ENCODE measurements at places on chromosomes 7 and 10.

GRCh38 chr7:5709347-5709950 lies 72.0 kb downstream of the RNF216 start:
- H3K4me1 ChIP-seq, result no peaks in the 10 kb centered on the region
- H3K27ac ChIP-seq, result no peak overlapping the region
- H3K36me3 ChIP-seq, result peaks cover 6% of the 10 kb centered on the region
- H3K4me3 ChIP-seq, result no peak overlapping the region
- DNase-seq, result peak; percentile 33

DNA sequence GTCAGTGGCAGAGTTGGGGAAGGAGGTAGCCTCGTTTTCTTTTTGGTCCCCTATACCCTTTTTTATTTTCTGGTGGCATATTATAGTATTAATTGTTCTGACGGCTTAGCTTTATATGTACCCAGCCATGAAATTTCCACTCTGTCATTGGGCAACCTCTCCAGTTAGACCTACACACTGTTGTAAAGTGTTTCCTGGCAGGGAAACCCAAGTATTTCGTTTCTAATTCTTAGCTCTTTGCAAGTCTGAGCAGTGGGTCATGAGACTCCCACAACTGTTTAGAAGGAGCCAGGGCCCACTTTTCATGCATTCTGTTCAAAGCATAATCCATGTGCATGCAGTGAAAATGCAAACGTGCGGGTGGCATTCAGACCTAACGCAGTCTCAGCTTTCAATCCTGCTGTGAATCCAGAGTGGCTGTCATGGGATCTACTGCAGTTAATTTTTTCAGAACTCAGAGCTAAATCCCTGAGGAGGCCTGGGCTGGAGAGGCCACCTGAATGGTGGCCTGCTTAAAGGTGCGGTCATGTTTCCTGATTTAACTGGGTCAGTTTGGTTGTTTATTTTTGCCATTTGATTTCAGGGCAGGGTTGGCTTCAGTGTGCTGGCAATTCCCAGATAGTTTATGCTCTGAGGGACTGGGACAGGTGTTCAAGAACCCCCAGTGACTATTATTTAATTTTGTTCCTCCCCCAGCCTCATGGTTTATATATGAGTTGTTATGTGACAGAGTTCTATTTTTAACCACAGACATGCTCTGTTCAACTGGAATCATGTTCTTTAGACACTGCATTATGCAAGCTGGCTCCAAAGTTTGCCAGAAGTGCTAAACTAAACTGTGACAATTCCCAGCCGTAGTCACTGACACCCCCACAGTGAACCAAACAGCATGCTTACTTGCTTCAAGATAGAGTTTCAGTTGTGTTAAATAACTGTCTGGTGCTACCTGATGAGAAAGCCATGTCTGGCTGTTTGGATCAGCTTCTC lies 27.4 kb upstream of the SYPL1 start:
- no peaks in the 10 kb centered on the region for H3K4me1 ChIP-seq
- DNase-seq, result peak; percentile 41
- H3K27me3 ChIP-seq, result peaks cover 30% of the 10 kb centered on the region
- no peak overlapping the region for H3K4me3 ChIP-seq
- H3K27ac ChIP-seq, result no peak overlapping the region
- H3K36me3 ChIP-seq, result no peaks in the 10 kb centered on the region

DNA sequence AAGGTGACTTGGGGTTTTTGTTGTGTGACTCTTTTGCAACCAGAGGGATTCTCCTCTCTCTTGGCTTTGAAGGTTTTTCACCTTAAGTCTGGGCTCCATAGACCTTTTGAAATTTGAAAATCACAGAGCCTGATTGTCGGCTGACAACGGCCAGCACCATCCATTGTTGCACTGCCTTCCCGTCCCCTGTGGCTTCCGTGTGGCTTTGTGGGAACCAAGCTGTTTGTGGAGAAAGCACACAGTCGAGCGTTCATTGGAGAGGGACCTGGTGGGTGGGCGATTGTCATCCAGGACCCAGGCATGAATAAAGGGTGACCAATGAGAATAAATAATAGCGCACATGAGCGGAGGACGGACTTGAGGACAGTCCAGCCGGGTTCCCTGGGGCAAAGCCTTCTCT lies 7.4 kb upstream of the RAMP3 start:
- H3K36me3 ChIP-seq, result no peaks in the 10 kb centered on the region
- DNase-seq, result no peak
- peaks cover 7% of the 10 kb centered on the region for H3K27me3 ChIP-seq
- no peaks in the 10 kb centered on the region for H3K4me1 ChIP-seq
- H3K4me3 ChIP-seq, result no peak overlapping the region
- no peak overlapping the region for H3K27ac ChIP-seq

GRCh38 chr10:30553626-30554439 lies 75.7 kb downstream of the LYZL2 start:
- no peaks in the 10 kb centered on the region for H3K27me3 ChIP-seq
- H3K4me3 ChIP-seq, result peak overlapping the region; percentile 24
- H3K27ac ChIP-seq, result no peak overlapping the region

GRCh38 chr10:106395041-106395749 lies 769.3 kb downstream of the SORCS1 start:
- no peaks in the 10 kb centered on the region for H3K27me3 ChIP-seq
- H3K4me3 ChIP-seq, result no peak overlapping the region
- H3K36me3 ChIP-seq, result no peaks in the 10 kb centered on the region
- no peak for DNase-seq
- no peaks in the 10 kb centered on the region for H3K4me1 ChIP-seq

- no peak for DNase-seq
- H3K27ac ChIP-seq, result no peak overlapping the region
- no peaks in the 10 kb centered on the region for H3K36me3 ChIP-seq
- no peak overlapping the region for H3K4me3 ChIP-seq
- no peaks in the 10 kb centered on the region for H3K27me3 ChIP-seq
- H3K4me1 ChIP-seq, result no peaks in the 10 kb centered on the region
Observed at GRCh38 chr7:113487925-113488731, 369.8 kb upstream of the SMIM30 start.

- H3K27ac ChIP-seq, result no peak overlapping the region
- no peaks in the 10 kb centered on the region for H3K36me3 ChIP-seq
- H3K4me3 ChIP-seq, result no peak overlapping the region
- no peak for DNase-seq
- no peaks in the 10 kb centered on the region for H3K4me1 ChIP-seq
- no peaks in the 10 kb centered on the region for H3K27me3 ChIP-seq
Observed at GRCh38 chr7:113548137-113548536, 370.7 kb downstream of the PPP1R3A start.

GRCh38 chr10:23111517-23112286 lies 16.3 kb downstream of the MSRB2 start:
- peaks cover 2% of the 10 kb centered on the region for H3K36me3 ChIP-seq
- no peaks in the 10 kb centered on the region for H3K4me1 ChIP-seq
- H3K27ac ChIP-seq, result no peak overlapping the region
- no peak overlapping the region for H3K4me3 ChIP-seq
- H3K27me3 ChIP-seq, result no peaks in the 10 kb centered on the region
- DNase-seq, result no peak

GRCh38 chr7:2520131-2520760 lies 672 bp downstream of the LFNG start:
- peaks cover 31% of the 10 kb centered on the region for H3K4me1 ChIP-seq
- DNase-seq, result no peak
- H3K27ac ChIP-seq, result no peak overlapping the region

- no peaks in the 10 kb centered on the region for H3K27me3 ChIP-seq
- H3K36me3 ChIP-seq, result no peaks in the 10 kb centered on the region
- no peaks in the 10 kb centered on the region for H3K4me1 ChIP-seq
Observed at GRCh38 chr10:84755311-84755710, 426.9 kb downstream of the CCSER2 start.

DNA sequence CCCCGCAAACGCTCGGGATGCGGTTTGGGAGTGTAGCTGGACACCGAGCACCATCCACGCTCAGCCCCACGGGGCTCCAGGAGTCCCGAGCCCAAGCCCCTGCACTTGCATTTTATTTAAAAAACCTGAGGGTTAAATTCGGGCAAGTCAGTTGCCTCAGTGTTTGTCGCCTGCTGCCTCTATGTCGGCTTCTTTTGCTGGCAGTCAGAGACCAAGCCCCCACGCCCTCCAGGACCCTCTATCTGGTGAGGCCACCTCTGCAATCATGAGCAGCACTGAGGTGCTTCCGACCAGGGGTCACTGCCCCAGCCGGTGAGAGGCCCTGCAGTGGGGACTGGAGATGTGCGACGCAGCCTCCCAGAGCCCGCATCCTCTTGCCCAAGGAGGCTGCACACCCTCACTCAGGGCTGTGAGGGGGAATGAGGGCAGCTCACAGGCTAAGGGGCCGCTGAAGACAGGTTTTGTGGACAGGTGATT lies 13.3 kb upstream of the ZNF273 start:
- DNase-seq, result no peak
- H3K4me1 ChIP-seq, result no peaks in the 10 kb centered on the region
- no peak overlapping the region for H3K4me3 ChIP-seq
- H3K27ac ChIP-seq, result no peak overlapping the region

DNA sequence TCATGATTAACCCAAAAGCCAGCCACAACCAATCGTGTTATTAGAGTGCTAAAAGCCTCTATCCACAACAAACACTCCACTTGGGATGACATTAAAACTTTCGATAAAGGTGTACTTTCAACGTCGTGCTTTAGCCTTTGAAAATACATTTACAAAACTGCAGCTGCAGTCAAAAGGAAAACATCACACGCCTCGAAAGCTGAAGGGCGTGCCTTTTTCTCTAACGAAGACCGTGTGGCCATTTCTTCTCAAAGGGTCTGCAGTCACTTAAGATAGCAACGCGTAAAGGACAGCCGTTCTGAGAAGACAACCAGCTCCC lies 1.1 kb downstream of the ARHGAP12 start:
- peaks cover 5% of the 10 kb centered on the region for H3K4me1 ChIP-seq
- no peak for DNase-seq
- no peaks in the 10 kb centered on the region for H3K27me3 ChIP-seq
- no peaks in the 10 kb centered on the region for H3K36me3 ChIP-seq

- H3K27ac ChIP-seq, result no peak overlapping the region
- H3K4me1 ChIP-seq, result no peaks in the 10 kb centered on the region
- H3K27me3 ChIP-seq, result peaks cover 3% of the 10 kb centered on the region
- no peak for DNase-seq
Observed at GRCh38 chr10:70341016-70341415, 41.4 kb downstream of the LRRC20 start.

GRCh38 chr7:112362731-112363131 lies 87.5 kb upstream of the IFRD1 start:
- no peaks in the 10 kb centered on the region for H3K36me3 ChIP-seq
- no peak overlapping the region for H3K4me3 ChIP-seq
- no peaks in the 10 kb centered on the region for H3K27me3 ChIP-seq
- no peaks in the 10 kb centered on the region for H3K4me1 ChIP-seq
- no peak overlapping the region for H3K27ac ChIP-seq
- peak; percentile 38 for DNase-seq

DNA sequence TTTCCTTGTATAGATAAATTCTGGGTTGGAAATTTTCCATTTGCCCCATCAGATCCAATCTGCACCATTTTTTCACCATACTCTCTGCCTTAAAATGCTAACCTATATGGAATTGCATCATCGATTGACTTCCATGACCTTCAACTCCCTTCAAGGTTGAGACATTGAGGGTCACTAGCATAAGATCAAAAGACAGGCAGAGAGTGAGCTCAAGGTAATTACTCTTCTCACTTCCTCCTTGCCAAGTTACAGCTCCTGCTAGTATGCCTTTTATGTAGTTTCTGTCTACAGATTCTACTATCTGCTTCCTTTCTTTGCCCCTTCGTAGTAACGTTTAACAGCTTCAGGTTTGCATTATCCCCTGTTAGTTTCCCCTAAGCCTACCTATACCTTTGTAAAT lies 1127.7 kb upstream of the LRRTM3 start:
- H3K4me3 ChIP-seq, result no peak overlapping the region
- no peaks in the 10 kb centered on the region for H3K4me1 ChIP-seq

- DNase-seq, result no peak
- no peak overlapping the region for H3K4me3 ChIP-seq
- H3K27ac ChIP-seq, result no peak overlapping the region
- no peaks in the 10 kb centered on the region for H3K27me3 ChIP-seq
Observed at GRCh38 chr10:78868048-78868447, 200.7 kb upstream of the ZMIZ1 start.

GRCh38 chr7:11489280-11489679 lies 342.7 kb downstream of the THSD7A start:
- no peaks in the 10 kb centered on the region for H3K36me3 ChIP-seq
- no peaks in the 10 kb centered on the region for H3K27me3 ChIP-seq
- DNase-seq, result no peak
- no peak overlapping the region for H3K4me3 ChIP-seq

DNA sequence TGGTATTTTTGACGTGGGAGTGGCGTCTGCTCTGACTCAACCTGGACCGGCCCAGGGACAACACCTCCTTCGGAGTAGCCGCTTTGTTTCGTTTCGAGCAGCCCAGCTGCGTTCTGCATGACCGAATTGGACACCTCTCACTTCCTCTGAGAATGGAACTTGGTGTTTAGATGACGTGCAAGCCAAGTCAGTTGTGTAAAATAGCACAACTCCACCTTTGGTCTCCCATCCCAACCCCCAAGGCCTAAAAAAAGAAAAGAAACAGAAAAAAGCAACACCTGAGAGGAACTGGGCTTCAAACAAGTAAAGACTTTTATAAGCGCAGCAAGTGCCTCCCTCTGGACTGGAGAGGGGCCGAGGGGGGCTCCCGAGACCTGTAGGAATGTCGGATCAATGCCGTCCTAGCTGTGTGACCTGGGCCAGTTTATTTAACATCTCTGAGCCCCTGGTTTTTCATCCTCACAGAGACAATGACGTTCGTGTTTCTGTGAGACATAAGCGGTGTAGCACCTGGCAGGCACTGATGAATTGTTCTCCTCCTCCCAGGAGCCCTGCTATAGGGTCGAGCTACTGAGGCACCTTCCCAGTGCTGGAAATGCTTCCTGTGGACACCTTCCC lies 52.0 kb upstream of the SMNDC1 start:
- H3K4me1 ChIP-seq, result peaks cover 32% of the 10 kb centered on the region
- no peaks in the 10 kb centered on the region for H3K36me3 ChIP-seq
- no peak overlapping the region for H3K4me3 ChIP-seq

GRCh38 chr10:132096223-132096622 lies 30.5 kb downstream of the JAKMIP3 start:
- H3K27me3 ChIP-seq, result no peaks in the 10 kb centered on the region
- no peak overlapping the region for H3K27ac ChIP-seq
- DNase-seq, result peak; percentile 36
- H3K4me3 ChIP-seq, result no peak overlapping the region
- H3K4me1 ChIP-seq, result no peaks in the 10 kb centered on the region
- no peaks in the 10 kb centered on the region for H3K36me3 ChIP-seq

DNA sequence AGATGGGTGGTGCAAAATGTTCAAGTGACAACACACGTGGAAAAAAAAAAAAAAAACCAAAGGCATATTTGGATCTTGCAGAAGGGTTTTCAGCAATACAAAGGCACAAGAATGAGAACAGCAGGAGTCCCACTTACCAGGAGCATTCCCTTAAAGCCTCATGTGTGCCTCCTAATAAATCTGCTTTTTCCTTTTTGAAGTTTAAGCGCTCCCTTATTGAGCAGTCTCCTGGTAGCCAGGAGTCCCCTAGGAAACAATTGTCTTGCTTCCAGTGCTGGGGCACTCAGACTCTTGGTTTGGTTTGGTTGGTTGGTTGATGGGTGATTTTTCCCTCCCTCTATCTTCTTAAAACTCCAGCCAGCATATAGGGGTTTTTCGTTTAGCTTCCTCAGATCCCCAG lies 321.8 kb upstream of the NFE2L3 start:
- H3K27me3 ChIP-seq, result no peaks in the 10 kb centered on the region
- no peaks in the 10 kb centered on the region for H3K4me1 ChIP-seq
- no peak overlapping the region for H3K4me3 ChIP-seq
- no peak overlapping the region for H3K27ac ChIP-seq
- no peaks in the 10 kb centered on the region for H3K36me3 ChIP-seq
- no peak for DNase-seq

- no peak overlapping the region for H3K27ac ChIP-seq
- no peaks in the 10 kb centered on the region for H3K36me3 ChIP-seq
- H3K4me1 ChIP-seq, result no peaks in the 10 kb centered on the region
- H3K4me3 ChIP-seq, result no peak overlapping the region
- DNase-seq, result peak; percentile 45
Observed at GRCh38 chr7:157490465-157490912, 153.7 kb downstream of the DNAJB6 start.

All from fibroblast of lung (primary cell).